ENCODE measurements at places on chromosomes 3 and 15.

GRCh38 chr3:61650276-61650675 lies 88.9 kb downstream of the PTPRG start:
- no peak for DNase-seq

DNA sequence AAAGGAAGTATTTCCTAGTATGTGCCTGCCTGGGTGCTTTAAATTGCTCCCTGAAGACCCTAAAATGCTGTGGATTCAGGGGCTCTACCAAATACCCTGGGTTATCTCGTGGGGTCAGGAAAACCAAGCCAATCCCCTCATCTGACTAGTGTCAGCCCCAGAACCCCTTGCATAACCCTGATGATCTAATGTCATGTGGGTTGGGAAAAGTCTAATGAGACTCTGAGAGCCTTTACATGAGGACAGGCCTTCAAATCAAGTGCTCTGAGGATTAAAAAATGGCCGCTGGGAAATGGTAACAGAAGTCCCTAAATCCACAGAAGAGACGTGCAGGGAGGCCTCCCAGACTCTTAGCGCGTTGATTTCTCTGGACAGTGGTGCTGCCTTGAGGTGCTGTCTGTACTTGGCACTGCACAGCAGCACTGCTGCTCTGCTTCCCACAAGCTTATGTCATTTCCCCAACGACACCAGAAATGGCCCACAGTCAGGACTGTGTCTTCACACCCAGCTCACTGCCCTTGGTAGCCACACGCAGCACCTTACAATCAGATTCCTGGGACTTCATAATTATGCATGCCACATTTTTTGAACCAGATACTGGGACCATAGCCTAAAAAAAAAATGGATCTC lies 16.6 kb downstream of the EIF4E3 start:
- DNase-seq, result no peak

DNA sequence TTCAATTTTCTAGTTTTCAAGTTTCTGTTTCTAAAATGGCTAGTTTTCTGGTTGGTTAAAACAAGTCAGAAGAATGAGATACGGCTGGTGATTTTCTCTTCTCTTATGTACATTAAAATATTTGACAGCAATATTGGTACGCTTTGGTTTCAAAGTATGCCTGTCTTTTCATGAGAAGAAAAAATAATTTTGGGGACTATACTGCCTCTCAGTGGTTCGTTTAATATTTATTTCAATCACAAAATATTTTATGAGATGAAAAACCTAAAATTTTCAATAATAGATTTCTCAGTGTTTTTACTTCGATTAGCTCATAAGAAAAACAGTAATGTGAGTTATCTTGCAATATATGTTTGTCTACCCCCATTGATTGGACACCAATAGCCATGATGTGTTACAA lies 72.8 kb upstream of the AADACL2 start:
- DNase-seq, result no peak

DNA sequence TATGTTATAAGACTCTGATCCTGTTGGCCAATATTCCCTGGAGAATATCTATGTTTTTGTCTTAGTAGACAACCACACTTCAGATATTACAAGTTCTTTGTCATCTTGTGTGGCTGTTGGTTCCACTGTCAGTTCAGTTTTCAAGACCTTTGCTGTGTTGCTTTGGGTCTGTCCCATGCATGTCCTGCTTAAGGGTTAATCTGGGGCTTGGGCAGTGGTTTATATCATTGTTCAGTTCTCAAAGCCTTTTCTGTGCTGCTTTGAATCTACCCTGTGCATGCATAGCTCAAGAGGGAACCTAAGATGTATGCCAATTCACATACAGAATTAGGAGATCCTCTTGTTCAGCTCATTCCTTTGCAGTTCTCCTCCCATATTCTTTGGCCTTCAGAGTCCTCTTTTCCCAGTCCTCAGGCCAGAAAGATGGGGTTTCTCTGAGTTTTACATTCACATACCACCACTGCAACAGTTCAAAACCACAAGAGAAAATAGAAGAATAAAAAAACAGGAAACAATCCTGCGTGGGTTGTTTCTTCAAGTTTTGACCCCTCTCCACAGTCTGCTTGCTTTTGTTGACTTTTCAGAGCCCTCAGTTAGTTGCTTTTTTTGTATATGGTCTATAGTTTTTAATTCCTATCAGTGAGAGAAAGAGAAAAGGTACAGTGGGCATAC lies 21.6 kb downstream of the BUB1B start:
- no peak for DNase-seq

GRCh38 chr15:40567111-40567510 lies 2.0 kb upstream of the RPUSD2 start:
- DNase-seq, result no peak

DNA sequence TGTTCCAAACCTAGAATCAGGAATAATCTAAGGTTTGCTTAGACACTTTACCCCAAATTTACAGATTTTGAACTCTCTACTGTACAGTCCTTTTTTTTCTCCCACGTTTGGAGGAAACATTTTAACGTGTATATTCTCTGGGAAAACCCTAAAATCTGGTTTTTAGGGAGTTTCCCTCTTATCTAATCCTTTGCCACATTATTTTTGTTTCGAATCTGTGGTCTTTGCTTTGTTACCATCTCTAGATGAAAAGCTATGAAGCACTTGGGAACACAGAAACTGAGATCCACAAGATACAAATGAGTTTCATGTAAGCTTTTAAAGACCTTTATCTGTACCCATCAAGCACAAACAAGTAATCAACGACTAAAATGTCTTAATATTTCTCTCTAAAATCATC lies 41.3 kb downstream of the PLD1 start:
- DNase-seq, result no peak

DNA sequence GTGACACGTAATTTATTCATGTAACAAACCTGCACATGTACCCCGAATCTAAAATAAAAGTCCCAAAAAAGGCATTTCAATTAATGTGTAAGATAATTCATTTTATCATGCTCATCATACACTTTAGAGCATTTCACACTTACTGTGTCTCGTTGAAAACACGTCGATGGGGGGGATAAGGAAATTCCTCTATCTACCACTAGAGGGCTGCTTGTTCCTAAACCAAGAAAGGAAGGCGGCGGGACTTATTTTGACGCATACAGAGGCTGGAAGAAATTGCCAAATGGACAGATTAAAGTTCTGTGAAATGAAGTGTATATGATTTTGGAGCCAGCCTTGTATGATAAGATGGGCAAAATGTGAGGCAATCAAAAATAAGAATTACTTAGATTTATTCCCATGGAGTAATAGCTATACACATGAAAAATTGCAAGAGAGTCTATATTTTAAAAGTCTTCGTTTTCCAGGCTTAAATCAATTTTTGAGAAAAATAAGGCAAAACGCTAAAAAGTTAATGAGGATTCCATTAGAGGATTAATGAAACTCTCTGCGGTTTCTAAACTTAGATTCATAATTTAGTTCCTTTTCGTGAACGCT lies 346.8 kb downstream of the CNTN3 start:
- DNase-seq, result no peak

- no peak for DNase-seq
Measured at GRCh38 chr3:14377044-14377837, 25.2 kb upstream of the SLC6A6 start.

DNA sequence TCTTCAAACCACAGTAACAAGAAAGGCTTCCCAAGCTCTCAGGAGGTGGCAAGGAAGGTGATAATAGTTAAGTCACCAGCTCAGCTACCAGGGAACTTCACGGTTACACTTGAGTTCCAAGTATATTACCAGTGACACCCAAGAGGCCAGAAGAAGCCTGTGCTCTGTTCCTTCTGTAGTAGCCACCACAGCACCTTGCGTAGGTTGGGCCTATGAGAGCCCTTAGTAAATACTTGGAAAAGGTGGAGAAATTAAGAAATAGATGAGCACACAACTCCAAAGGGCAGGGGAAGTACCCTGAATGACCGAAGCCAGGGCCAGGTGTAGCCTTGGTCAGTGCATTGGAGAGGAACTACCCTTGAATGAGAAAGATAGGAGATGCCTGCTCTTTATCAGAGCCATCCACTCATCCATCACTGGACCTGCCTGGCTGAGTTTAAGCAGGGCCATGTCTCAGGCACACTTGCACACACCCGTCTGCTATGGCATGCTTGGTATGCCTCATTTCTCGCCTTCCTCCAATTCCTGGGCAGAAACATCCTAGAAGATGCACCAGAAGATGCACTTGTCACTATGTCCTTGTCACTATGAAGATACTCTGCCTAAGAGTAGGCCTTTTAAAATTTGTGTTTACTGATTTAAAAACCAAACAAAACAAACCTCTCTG lies 32.6 kb upstream of the NDUFB4 start:
- DNase-seq, result no peak

GRCh38 chr3:149252272-149252671 lies 30.6 kb upstream of the CP start:
- no peak for DNase-seq

- DNase-seq, result no peak
Measured at GRCh38 chr3:12948891-12949711, 107.7 kb upstream of the RPL32 start.

DNA sequence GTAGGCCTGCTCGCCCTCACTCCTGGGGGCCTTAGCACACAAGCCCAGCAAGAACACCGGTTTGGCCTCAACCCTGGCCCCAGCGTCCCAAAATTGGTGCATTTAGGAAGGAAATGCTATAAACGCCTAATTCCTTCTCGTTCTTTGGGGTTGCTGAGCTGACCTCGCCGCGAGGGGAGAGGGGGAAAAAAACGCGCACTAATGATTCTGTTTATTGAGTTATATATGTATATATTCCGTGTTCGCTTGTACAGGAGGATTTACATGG lies 3.9 kb downstream of the FEZF2 start:
- no peak for DNase-seq

- DNase-seq, result no peak
Measured at GRCh38 chr3:128266453-128266852, 113.2 kb downstream of the EEFSEC start.

DNA sequence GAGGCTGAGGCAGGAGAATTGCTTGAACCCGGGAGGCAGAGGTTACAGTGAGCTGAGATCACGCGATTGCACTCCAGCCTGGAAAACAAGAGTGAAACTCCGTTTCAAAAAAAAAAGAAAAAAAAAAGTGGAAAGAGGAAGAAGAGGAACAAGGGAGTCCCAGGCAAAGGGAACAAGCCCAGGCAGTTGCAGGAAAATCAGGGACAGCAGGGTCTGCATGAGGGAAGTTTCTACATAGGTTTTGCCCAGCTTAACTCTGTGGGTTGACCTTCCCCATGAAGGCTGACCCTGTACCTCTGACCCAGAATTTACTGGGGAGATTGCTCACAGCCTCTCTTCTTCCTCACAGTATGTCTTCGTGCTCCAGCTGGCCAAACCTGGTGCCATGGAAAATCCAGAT lies 12.3 kb downstream of the RBP1 start:
- DNase-seq, result no peak

DNA sequence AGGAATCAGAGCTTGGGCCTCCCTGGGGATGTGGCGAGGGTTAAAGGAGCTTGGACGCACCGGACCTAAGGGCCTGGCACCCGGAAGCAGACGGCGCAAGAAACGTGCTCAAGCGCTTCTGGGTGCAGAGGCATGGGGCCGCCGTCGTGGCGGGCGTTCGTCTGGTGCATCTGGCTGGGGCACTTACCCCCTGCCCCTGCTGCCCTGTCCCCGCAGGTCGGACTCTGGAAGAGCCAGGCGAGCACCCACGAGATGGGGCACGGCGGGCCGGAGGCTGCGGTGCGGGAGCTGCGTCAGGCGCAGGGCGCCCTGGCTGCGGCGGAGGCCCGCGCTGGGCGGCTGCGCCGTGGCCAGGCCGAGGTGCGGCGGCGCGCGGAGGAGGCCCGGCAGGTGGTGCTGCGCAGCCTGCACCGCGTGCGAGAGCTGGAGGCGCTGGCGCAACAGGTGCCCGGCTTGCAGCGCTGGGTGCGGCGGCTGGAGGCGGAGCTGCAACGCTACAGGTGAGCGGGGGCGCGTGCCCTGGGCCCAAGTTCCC lies 2.5 kb downstream of the EFCC1 start:
- no peak for DNase-seq

GRCh38 chr3:138467931-138468330 lies 33.5 kb downstream of the ESYT3 start:
- DNase-seq, result no peak

DNA sequence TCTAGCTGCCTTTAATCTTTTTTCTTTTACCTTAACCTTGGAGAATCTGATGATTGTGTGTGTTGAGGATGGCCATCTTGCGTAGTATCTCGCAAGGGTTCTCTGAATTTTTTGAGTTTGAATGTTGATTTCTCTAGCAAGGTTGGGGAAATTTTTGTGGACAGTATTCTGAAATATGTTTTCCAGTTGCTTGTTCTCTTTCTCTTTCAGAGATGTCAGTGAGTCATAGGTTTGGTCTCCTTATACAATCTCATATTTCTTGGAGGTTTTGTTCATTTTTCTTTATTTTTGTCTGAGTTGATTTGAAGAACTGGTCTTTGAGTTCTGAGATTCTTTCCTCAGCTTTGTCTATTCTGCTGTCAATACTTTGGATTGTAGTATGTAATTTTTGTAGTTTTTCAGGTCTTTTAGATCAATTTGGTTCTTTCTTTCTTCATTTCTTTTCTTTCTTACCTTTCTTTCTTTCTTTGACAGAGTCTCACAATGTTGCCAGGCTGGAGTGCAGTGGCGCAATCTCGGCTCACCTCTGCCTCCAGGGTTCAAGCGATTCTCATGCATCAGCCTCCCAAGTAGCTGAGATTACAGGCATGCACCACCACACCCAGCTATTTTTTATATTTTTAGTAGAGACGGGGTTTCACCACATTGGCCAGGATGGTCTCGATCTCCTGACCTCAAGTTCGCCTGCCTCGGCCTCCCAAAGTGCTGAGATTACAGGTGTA lies 366.4 kb upstream of the RASGRP1 start:
- DNase-seq, result no peak

DNA sequence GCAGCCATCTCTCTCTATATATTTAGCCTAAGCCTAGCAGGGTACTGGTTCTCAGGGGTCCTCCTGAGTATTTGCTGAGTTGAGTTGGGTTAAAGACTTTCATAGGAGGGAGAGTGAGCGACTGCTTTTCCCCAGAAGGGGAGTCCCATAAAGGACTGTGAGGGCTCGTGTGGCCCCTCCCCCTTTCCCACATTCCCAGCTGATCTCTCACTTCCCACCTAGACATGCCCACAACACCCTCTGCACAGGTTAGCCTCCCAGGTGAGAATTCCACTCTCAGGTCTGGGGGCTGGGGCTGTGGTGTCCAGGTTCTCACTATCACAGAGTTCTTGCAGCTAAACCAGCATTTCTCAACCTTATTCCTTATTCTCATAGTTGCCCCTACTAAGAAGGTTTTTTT lies 15.8 kb downstream of the EPHB1 start:
- no peak for DNase-seq

- DNase-seq, result no peak
Measured at GRCh38 chr15:99582508-99582960, 16.8 kb downstream of the MEF2A start.

- DNase-seq, result no peak
Measured at GRCh38 chr15:76181705-76182107, 121.9 kb downstream of the TMEM266 start.

Measured in activated CD8-positive, alpha-beta memory T cell treated with anti-CD3 and anti-CD28 coated beads for 4 hours (primary cell).